ENCODE measurements at places on chromosomes 6 and 20. TPM values are rescaled to one million over a fixed set of nuclear protein-coding genes. Genes with fewer than 3 reads are reported as not detected.

Gene POU5F1
- 0.59 TPM for total RNA-seq

Gene TSPO2
- not detected for total RNA-seq

Gene C6orf58
- total RNA-seq: not detected

Gene SSTR4
- total RNA-seq: not detected

Gene ULBP3
- total RNA-seq: not detected

Gene SENP6
- 75.4 TPM for total RNA-seq

Gene BANF2
- not detected for total RNA-seq

Gene PRPH2
- total RNA-seq: not detected

Gene HLA-DOB
- 3.8 TPM for total RNA-seq

Gene HDGFL1
- not detected for total RNA-seq

Gene SLC17A3
- 1.6 TPM for total RNA-seq

Gene SHLD1
- 14.9 TPM for total RNA-seq

Gene PKIG
- total RNA-seq: 2.0 TPM

Gene C6orf15
- not detected for total RNA-seq

Gene TRDN
- total RNA-seq: not detected

Gene PPP1R3G
- total RNA-seq: 0.07 TPM

Gene NEURL2
- total RNA-seq: 3.4 TPM

Gene RAET1G
- total RNA-seq: not detected

Gene TMEM217
- 9.6 TPM for total RNA-seq

Gene MARCKS
- total RNA-seq: 0.21 TPM

Gene NT5E
- 0.97 TPM for total RNA-seq

Gene NKX2-4
- not detected for total RNA-seq

Gene MAP3K5
- total RNA-seq: 8.7 TPM

Gene PDCD2
- total RNA-seq: 65.1 TPM

Gene C6orf141
- not detected for total RNA-seq

All from activated naive CD4-positive, alpha-beta T cell treated with anti-CD3 and anti-CD28 coated beads, Interleukin-2, amount 50 U/mL, for 72 hours (primary cell).